ENCODE measurements at places on chromosomes 2 and 18.
A peak's percentile ranks its signal among the peaks of the same experiment; 100 is the strongest.

GRCh38 chr2:160322320-160322719, 122.2 kb upstream of the ITGB6 start:
- DNase-seq = peak; percentile 32

DNA sequence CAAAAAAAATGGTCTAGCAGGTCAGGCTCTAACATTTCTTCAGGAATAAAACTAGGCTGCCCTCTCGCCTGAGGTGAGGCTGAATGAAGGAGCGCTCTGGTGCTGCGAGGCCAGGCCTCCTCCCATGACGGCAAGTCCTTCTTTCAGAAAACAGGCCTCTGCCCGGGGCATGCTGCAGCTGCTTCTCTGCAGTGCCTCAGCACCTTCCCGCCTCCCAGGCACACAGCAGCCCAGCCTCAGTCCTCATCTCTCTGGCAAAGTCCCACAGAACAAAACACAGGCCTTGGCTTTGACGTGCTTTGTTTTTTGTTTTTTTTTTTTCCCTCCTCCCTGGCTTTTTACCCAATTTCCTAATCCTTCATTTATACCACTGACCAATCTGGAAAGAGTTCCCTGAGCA, 74.8 kb downstream of the BCL11A start:
- DNase-seq = no peak

DNA sequence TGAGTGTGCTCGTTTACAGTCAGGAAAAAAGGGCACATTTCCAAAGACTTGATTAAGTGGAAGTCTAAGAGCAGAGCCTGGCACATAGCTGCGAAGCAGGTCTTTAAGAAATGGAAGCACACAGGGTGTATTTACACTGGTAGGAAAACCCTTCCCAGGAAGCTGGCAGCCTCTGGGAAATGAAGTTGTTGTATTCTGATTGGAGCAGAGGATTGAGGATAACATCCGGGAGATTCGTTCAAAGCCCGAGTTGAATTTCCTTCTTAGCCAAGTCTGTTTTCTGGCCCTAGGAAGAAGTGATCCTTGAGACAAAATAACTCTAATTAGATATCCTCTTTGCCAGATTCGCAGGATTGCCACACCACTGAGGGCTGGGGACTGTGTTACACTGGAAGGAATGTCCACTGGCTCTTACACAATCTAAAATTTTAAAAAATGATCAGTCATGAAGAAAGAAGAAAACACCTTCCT, 75.9 kb downstream of the ITGB1BP1 start:
- DNase-seq = no peak

DNA sequence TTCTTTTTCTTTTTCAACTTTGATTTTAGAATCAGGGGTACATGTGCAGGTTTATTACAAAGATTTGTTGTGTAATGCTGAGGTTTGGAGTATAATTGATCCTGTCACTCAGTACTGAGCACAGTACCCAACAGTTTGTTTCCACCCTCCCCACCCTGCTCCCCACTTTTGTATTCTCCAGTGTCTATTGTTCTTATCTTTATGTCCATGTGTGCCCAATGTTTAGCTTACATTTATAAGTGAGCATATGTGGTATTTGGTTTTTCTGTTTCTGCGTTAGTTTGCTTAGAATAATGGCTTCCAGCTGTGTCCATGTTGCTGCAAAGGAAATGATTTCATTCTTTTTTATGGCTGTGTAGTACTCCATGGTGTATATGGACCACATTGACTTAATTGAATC, 43.1 kb downstream of the RDH14 start:
- DNase-seq = no peak

- DNase-seq = peak; percentile 51
Measured at GRCh38 chr2:172970660-172971059, 105.0 kb upstream of the MAP3K20 start.

- DNase-seq = no peak
Measured at GRCh38 chr2:227395556-227395955, 7.8 kb upstream of the SCYGR1 start.

DNA sequence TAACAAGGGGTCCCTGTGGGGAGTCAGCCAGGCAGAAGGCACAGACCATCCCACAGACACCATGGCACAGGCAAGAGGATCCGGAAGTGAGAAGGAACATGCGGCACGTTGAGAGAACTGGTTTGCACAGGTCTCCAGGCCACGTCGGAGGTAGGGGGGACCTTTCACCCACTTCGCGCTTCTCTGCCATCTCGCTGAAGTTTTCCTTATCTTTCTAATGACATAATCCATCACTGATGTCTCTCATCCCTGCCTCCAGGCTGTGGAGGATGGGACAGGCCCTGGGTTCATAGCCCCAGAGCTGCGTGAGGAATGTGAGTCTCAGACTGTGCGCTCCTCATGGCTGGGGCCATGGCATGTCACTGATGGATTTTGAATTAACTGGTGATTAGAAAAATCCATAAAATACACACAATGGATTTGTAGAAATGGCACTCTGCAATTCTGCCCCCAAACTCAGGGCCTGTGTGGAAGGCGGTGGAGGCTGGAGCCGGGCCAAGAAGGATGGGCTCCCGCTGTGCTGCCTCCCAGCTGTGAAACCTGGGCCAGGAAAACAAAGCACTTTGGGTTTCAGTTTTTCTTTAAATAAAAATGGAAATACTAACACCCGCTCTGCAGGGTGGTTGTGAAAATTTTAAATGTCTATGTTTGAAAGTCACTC, 113.3 kb upstream of the ALKAL2 start:
- no peak for DNase-seq

GRCh38 chr2:99096728-99097127, 44.8 kb upstream of the C2orf15 start:
- no peak for DNase-seq
